ENCODE measurements at places on chromosomes 11 and 22.

DNA sequence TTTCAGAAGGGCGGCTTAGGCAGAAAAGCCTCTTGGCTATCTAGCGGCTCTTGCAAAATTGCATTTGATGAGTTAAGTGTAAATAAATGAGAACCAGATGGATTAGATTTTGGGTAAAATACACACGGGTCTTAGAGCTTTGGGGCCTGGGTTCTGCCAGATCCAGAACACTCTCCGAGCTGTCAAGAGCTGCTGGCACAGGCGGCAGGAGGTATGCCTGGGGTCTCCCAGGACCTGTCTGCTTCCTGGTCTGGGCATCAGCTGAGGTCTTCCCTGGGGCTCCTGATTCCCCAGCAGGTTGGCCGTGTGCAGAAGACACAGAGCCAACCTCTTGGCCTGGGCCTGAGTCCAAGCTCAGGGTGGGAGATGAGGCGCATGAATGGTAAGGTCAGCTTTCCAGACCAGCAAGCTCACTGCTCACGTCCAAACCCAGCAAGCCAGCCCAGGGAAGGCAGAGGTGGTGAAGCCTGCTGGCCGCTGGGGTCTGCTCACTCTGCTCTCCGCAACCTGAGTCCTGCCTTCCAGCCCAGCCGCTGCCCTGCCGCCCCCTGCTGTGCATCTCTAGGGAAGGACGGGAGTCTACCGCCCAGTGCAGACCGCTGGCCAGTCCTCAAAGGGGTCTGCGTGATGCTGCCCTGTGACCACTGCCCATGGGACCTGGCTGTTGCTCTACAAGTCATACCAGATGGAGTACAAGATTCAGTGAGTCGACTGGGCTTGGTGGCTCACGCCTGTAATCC, 44.9 kb downstream of the SCUBE1 start:
- no peak for DNase-seq

- no peak for DNase-seq
These were observed 189.2 kb downstream of the EFCAB6 start for GRCh38 chr22:43622886-43623285.

DNA sequence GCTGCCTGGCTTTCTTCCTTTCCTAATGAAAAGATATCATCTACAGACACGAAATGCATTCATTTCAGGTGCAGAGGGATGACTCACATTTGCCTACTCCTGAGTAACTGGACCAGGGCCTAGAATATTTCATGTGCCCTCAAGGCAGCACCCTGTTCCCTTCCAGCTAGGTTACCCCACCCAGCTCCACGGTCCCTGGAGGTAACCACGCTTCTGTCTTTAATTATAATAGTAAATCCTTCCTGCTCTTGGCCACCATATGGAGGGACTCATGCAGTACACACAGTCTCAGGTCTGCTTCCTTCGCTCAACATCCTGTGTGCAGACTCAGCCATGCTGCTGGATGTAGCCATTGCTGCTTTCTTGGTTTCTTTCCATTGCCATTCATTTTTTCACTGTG, 22.3 kb downstream of the DHCR7 start:
- DNase-seq, result no peak

GRCh38 chr11:68757711-68758110, 6.4 kb upstream of the TESMIN start:
- DNase-seq, result no peak

- DNase-seq, result no peak
These were observed 7.0 kb downstream of the C11orf86 start for GRCh38 chr11:66981976-66982578.

- no peak for DNase-seq
These were observed 54.4 kb downstream of the ALX4 start for GRCh38 chr11:44255406-44256071.

GRCh38 chr22:20604092-20604747, 96.8 kb downstream of the MED15 start:
- DNase-seq, result no peak

- DNase-seq, result no peak
These were observed 3.3 kb downstream of the CARD10 start for GRCh38 chr22:37515901-37516300.

All from T-helper 22 cell (primary cell).